ENCODE measurements at places on chromosomes 1 and 21.

- no peak overlapping the region for H3K4me3 ChIP-seq
- H3K4me1 ChIP-seq, result no peaks in the 10 kb centered on the region
- no peak overlapping the region for H3K27ac ChIP-seq
Measured at GRCh38 chr21:44572959-44573583, 458 bp upstream of the KRTAP10-4 start.

DNA sequence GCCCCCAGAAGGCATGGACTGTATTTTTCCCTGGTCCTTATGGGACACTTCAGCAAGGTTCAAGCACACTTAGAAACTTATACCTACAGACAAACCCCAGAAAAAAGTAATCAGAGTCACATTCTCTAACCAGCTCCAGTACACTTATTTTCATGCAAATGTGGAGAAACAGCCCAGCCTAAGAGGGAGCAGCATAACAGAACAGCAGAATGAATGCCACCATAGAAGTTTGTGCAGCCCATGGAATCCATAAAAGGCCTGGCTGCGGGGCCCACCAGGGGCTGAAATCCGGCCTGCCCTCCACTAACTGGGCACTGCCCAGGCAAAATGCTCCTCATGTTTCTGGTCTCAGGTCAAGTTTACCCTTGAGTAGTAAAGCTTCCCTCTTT lies 60.4 kb upstream of the ATP1A1 start:
- H3K27ac ChIP-seq, result no peak overlapping the region
- no peak overlapping the region for H3K4me3 ChIP-seq
- peaks cover 39% of the 10 kb centered on the region for H3K4me1 ChIP-seq
- no peak for DNase-seq
- no peaks in the 10 kb centered on the region for H3K36me3 ChIP-seq

DNA sequence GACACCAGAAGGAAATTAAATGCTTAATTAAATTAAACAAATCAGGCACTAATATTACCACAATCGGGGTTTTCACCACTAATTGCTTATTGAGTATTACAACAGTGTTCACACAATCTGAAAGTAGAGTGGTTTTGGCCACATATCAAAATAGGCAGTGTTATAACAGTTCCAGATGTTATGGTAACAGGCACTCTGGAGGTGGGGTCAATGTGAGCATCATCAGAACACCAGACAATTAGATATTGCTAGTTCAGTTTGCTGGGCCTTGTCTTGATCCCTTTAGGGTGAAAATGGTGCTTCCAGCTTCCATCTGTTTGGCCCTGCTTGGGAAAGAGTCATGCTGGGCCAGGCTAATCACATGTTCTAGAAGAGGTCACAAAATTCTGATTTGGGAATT lies 14.5 kb upstream of the DDAH1 start:
- no peak for DNase-seq
- H3K4me1 ChIP-seq, result no peaks in the 10 kb centered on the region
- H3K27me3 ChIP-seq, result no peaks in the 10 kb centered on the region
- H3K27ac ChIP-seq, result no peak overlapping the region

- DNase-seq, result no peak
- H3K4me1 ChIP-seq, result no peaks in the 10 kb centered on the region
- no peaks in the 10 kb centered on the region for H3K27me3 ChIP-seq
- H3K27ac ChIP-seq, result no peak overlapping the region
- H3K4me3 ChIP-seq, result no peak overlapping the region
Measured at GRCh38 chr1:75265792-75266191, 131.6 kb downstream of the LHX8 start.

GRCh38 chr1:98389809-98390208 lies 271.7 kb upstream of the SNX7 start:
- peaks cover 1% of the 10 kb centered on the region for H3K27me3 ChIP-seq
- no peak for DNase-seq
- H3K4me3 ChIP-seq, result no peak overlapping the region
- no peak overlapping the region for H3K27ac ChIP-seq

Measured in activated naive CD4-positive, alpha-beta T cell treated with anti-CD3 and anti-CD28 coated beads, Interleukin-2, amount 10 ng/mL, durations not matched to agents 7 days and 5 days (primary cell).